NCI-H446 (cell line): ENCODE measurements at places on chromosomes 2 and 18.

- no peak for DNase-seq
These were observed 21.2 kb upstream of the VWA3B start for GRCh38 chr2:98065808-98066207.

- DNase-seq: no peak
These were observed 5.1 kb downstream of the TSHZ1 start for GRCh38 chr18:75215663-75216062.

GRCh38 chr18:35376742-35377695, at the start of gene ZNF396:
Gene ZNF396, minus strand, starts transcription at chr18:35377337. Its CDS starts 3,045 bp downstream, at chr18:35374292.
- peak; percentile 40 for DNase-seq

- DNase-seq: no peak
These were observed 355.0 kb downstream of the LNPK start for GRCh38 chr2:175647058-175647457.

DNA sequence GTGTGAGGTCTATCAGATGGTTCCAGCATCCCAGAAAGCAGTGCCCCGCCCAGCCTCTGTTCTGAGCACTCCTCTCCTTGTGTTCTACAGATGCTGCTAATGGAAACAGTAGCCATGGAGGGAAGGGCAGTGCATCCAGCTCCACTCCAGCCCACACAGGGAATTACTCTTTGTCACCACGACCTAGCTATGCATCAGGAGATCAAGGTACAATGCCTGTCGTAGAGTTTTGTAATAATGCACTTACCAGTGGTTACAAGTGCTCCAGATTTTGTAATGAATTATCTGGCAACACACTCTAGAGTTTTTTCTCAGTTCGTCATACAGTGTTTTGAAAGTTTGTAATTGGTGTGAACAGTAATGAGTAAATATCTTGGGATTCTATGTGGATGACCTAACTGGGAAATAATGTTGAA, 161.1 kb downstream of the ESCO1 start:
- no peak for DNase-seq

DNA sequence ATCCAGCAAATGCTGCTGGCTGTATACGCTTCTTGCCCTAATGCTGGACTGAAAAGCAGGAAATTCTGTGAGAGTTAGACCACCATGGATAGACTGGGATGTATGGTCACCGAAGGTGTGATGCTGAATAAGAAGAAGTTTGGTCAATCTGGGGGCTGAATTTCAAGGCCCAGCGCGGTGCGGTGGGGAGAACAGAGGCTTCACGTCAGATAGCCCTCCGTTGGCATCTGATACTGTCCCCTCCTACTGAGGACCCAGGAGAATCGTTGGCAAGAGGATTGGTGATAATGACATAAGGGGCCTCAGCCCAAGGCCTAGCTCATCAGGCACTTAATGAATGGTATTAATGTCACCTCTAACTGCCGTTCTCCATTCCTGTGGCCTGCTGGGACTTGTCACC, 97.3 kb upstream of the ST3GAL5 start:
- DNase-seq: no peak

GRCh38 chr2:190202604-190203003, 117.0 kb downstream of the HIBCH start:
- no peak for DNase-seq

DNA sequence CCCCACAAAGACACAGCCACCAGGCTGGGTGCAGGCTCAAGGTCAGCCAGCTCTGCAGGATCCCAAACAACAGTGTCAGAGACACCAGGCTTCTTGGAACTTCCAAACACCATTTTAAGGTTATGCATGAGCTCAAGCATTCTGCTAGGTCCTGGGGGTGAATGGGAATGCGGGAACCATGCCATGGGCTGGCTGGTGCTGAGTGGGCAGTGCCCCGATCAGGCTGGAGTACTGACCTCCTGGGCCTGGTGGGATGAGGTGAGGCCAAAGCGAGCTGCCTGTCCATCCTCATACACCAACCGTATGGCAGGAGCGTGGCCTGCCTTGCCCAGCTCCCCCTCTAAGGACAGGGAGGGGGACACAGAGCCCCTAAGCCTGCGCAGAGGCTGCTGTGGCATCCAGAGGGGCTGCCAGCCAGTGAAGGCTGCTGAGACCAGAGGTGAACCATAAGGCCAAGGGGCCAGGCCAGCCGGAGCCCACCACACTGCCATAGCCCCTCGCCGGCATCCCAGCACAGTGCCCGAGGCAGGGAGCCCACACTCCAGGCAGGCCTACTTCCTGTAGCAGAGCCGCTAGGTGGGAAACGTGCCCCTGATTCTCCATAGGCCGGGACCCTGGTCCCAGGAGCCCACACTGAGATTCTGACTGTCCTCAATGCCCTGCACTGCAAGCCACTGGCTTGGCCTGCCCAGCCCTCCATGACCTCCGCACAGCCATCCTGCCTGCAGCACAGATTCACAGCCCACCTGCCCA, 135.0 kb downstream of the HDAC4 start:
- DNase-seq: no peak

GRCh38 chr18:52824126-52824525, 484.1 kb downstream of the DCC start:
- DNase-seq: no peak

- no peak for DNase-seq
These were observed 300.6 kb downstream of the AFF3 start for GRCh38 chr2:99841749-99842148.

- DNase-seq: no peak
These were observed 136.8 kb downstream of the ASB1 start for GRCh38 chr2:238563551-238563950.

- DNase-seq: no peak
These were observed 604 bp downstream of the RALBP1 start for GRCh38 chr18:9475643-9476591.

- no peak for DNase-seq
These were observed 277.2 kb upstream of the HS6ST1 start for GRCh38 chr2:128595763-128596395.

- no peak for DNase-seq
These were observed 30.1 kb upstream of the MCFD2 start for GRCh38 chr2:46945671-46946070.

- no peak for DNase-seq
These were observed 56.7 kb upstream of the DSC1 start for GRCh38 chr18:31219395-31219794.

DNA sequence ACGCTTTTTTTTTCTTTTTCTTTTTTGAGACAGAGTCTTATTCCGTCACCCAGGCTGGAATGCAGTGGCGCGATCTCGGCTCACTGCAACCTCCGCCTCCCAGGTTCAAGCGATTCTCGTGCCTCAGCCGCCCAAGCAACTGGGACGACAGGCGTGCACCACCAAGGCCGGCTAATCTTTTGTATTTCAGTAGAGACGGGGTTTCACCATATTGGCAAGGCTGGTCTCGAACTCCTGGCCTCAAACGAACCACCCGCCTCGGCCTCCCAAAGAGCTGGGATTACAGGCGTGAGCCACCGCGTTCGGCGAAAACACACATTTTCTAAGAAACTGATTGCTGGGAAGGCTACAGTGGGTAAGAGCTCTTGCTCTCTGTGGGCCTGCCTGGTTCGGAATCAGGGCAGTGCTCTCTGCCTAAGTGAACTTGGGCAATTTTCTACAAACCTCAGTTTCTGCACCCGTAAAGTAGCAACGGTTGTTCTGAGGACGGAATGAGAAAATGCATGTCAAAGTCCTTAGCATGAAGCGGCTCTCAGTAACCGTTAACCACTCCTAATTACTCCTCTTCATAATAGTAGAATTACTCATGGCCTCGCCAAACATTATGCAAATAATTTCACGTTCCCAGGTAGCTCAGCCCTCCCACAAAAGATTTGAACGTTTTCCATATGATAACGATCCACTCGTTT, 1.0 kb upstream of the PMAIP1 start:
- DNase-seq: no peak

- no peak for DNase-seq
These were observed 12.6 kb upstream of the FIGN start for GRCh38 chr2:163748420-163748819.

GRCh38 chr2:203908797-203909185, 27.8 kb upstream of the ICOS start:
- DNase-seq: no peak

DNA sequence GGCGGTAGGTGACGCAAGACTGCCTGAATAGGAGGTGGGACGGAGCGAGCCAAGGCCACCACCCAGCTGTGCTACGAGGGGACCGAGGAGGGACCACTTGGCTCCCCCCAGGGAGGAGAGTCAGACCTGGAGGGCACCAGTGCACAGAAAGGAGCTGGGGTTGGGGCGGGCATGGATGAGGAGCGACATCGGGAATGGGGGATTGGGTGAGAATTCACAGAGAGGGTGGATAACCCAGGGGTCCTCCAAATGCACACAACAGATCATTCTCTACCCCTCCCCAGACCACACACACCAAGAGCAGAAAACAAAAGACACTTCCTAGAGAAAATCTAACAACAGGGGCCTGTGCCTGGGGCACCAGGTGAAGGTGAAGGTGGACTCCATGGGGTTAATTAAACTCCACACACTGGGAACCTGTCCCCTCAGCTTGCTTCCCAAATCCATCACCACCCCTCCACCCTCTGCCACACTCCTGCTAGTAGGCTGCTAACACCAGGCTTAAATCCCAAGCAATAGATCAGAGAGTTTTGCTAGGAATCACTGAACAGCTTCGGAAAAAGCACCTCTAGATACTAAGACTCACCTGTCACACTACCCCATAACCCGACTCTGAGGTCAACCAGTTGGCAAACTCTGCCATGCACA, 274.6 kb downstream of the EIPR1 start:
- DNase-seq: no peak

- no peak for DNase-seq
These were observed 78.5 kb upstream of the STK17B start for GRCh38 chr2:196249860-196250259.

- DNase-seq: no peak
These were observed 98.1 kb downstream of the NFATC1 start for GRCh38 chr18:79493801-79494211.

DNA sequence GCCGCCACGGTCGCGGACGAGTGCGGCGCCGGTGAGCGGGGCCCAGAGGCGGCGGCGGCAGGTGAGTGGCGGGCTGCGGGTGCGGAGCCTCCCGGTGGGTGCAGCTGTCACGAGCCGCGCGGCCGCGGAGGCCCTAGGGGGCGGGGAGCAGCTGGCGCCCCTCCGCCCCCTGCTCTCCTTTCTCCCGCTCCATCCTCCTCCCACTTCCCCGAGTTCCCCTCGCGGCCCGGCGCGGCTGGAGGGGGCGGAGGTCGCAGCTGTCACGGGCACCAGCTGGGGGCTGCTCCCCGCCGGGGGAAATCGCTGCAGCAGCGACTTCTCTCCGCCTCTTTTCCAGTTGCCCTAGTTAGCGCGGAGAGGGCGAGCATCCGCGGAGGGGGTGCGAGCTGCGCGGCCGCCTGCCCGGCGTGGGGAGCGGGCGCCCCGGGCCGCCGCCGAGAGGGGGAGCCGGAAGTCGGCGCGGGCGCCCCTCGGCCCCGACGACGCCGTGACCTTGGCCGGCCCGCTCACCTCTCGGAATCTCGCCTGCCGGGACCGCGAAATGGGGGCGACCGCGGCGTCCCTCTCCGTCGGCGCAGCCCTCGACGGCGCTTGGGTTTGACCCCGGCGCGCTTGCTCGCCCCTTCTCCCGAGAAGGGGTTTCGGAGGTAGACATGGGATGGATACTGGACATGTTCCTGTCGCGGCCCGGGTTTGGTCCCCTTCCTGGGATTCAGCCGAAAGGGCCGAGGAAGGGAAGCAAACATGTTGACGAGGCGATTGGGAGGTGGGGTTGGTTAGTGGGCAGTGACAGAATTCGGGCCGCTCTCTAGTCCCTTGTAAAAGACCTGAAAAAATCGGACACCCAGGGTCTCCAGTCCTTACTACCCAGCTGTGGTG, 727 bp downstream of the NCOA1 start:
- peak; percentile 33 for DNase-seq

DNA sequence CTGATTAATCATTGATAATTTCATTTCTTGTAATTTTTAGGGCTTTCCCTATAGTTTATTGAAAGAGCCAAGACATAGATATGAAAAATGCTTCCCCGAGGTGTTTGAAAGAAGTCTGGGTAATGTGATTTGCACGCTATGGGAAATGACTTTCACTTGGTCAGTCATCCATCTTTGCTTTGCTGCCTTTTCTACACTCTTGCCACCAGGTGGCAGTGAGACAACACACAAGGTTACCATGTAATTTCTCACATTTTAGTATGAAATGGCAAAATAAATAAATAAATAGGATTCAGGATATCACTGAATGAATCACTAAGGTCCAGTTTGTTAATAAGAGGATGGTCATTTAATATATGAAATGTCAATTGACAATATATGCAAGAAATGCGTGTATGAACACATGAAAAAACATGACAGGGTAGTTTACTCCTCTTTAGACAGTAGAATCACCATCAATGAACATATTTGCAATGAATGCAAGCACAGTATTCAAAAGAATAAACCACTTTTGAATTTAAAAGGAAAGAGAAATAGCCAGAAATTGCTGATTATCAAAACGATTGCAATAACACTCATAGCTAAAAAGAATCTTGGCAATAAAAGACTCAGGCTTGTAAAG, 52.2 kb upstream of the KCNH7 start:
- DNase-seq: peak; percentile 88

DNA sequence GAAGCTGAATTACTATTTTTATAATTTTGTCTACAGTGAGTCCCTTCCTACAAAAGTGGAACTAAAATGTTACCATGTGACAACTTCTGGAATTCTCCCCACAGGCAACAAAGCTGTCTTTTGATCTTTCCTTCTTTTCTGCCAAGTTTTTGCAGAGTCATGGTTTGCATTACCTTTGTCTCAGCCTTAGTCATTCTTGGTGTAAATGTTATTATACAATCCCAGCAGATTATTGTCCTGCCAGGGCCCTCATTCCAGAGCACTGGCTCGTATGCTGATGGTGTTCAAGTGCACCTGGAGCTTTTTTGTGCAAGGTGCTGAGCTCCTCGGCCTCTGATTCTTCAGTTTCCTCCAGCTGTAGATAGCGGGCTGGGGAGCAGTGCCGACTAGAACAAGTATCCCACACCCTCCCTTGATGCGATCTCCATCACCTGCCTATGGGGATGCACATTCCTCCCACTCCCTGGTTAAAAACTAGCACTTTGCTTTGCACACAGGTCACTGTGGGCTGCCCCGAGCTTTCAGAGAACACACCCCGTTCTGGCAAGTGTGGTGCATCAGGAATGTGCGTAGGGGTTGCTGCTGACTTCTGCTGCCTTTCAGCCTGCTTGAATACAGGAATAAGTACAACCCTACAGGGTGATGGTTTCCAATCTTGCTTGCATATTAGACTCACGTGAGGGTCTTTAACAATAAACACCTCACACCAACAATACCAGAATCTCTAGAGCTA, 263.6 kb downstream of the RNF144A start:
- DNase-seq: no peak

DNA sequence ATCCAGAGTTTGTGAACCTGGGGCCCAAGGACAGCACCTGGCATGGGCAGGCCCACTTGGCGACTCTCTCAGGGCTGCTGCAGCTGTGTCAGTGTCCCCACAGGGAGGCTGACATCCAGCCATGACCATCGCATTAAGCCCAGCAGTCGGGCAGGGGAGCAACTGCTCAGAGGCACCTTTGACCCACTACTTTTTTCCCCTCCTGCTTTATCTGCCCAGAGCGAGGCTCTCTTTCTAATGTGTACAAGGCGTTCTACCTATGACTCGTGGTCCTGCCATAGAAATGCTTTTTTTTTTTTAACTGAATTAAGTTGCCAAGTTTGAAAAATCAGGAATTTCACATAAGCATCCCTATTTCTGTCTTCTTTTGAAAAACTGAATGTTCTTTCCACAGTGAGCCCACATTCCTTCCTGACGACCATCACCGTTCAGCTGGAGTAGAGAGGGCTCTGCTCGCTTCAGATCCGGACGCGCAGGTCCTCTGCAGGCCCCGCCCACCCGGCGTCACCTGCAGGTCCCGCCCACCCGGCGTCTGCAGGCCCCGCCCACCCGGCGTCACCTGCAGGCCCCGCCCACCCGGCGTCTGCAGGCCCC, 403 bp upstream of the CLUL1 start:
- no peak for DNase-seq

GRCh38 chr18:54888378-54888777, 60.1 kb downstream of the RAB27B start:
- DNase-seq: no peak
